ENCODE measurements at places on chromosomes 13 and 19. TPM values are rescaled to one million over a fixed set of nuclear protein-coding genes. Genes with fewer than 3 reads are reported as not detected.

- no peak for DNase-seq
Measured at GRCh38 chr19:15640904-15641597, 354 bp downstream of the CYP4F3 start.

CGB3 gene
- not detected for polyA plus RNA-seq

DNASE2 gene
- 9.8 TPM for polyA plus RNA-seq

TMEM150B gene
- polyA plus RNA-seq, result 0.77 TPM

- no peak for DNase-seq
Measured at GRCh38 chr13:21328201-21328600, 130.9 kb downstream of the ZDHHC20 start.

LILRB2 gene
- polyA plus RNA-seq, result 1.9 TPM

GRCh38 chr13:47397739-47398138, 500.9 kb upstream of the HTR2A start:
- no peak for DNase-seq

Data from muscle of arm (tissue), 14 donors.